ENCODE measurements at places on chromosomes 1 and 21.
A peak's percentile ranks its signal among the peaks of the same experiment; 100 is the strongest.

GRCh38 chr21:44529503-44530125 is 10.4 kb downstream of the KRTAP10-1 start:
- no peak for DNase-seq

DNA sequence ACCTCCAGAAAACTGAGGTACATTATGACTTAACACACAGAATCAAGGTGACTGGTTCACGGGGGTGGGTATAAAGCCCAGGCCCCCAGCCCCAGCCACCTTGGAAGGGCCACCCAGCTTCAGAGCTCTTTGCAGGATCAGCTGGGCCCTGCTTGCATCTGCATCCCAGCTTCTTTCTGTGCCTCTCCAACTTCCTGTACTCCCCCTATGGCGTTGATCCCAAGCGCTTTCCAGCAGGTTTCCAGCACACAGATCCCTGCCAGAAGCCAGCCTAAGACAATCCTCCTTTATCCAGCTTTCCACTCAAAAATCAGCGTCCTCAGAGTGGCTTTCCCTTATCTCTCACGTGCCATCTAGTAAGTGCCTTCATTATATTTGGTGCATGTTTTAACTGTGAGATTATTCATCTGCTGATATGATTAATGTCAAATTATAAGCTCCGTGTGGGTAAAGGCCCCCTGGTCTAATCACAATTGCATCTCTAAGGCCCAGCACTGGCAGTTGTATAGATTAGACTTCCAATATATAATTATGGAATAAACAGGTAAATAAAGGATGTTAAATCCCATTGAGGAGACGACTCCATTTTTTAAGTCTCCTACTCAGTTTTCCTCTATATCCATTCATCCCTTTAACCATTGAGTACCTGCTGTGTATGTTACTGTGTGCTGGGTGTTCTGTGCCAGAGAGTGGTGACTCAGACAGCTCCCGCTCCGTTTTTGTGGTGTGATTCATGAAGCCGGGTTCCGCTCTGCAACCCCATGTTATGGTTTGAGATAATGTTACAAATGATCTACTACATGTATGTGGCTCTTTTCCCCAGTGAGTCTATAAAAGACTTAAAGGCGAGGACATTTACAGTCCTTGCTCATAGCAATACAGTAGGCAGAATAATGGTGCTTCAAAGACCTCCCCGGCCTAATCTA is 387.6 kb downstream of the PCP4 start:
- DNase-seq: peak; percentile 77

GRCh38 chr1:45677751-45678245 is 8.5 kb downstream of the GPBP1L1 start:
- no peak for DNase-seq

GRCh38 chr1:200437556-200438203 is 27.8 kb upstream of the ZNF281 start:
- DNase-seq: no peak

GRCh38 chr1:87796471-87796901 is 467.8 kb downstream of the LMO4 start:
- DNase-seq: no peak

DNA sequence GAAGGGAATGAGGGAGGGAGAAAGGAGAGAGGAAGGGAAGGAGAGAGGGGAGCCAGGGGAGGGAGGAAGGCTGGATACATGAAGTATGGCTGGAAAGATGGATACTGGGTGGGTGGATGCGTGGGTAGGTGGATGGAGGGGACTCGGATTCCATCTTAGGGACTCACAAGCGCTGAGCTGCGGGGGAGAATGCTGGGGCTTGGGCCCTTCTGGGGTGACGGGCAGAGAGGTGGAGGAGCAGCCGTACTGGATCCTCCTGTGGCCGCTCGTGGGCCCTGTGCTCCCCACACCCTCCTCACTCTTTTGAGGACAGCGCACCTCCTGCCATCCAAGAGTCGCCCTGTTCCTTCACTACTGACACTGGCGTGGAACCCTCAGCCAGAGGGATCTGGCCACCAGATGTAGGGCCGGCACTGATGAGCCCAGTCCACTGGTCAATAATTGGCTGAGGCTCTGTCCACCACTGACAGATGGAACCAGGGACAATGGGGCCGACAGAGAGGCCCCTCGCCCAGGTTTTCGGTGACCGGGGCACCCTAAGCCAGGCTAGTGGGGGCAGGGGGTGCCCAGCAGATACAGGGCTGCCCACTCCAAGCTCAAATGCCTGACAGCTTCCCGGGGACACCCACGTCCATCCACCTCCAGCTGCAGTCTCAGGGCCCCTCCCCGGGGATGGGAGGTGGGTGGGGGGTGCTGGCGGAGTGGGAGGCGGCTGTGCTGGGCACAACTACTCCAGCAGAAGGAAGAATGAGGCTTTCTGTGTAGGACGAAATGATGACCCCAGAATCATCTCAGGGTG is 4.4 kb upstream of the ACTRT2 start:
- DNase-seq: no peak

GRCh38 chr1:225657462-225657989 is 4.6 kb upstream of the ENAH start:
- DNase-seq: peak; percentile 64

GRCh38 chr1:227607336-227607898 is 44.1 kb downstream of the ZNF678 start:
- DNase-seq: no peak

DNA sequence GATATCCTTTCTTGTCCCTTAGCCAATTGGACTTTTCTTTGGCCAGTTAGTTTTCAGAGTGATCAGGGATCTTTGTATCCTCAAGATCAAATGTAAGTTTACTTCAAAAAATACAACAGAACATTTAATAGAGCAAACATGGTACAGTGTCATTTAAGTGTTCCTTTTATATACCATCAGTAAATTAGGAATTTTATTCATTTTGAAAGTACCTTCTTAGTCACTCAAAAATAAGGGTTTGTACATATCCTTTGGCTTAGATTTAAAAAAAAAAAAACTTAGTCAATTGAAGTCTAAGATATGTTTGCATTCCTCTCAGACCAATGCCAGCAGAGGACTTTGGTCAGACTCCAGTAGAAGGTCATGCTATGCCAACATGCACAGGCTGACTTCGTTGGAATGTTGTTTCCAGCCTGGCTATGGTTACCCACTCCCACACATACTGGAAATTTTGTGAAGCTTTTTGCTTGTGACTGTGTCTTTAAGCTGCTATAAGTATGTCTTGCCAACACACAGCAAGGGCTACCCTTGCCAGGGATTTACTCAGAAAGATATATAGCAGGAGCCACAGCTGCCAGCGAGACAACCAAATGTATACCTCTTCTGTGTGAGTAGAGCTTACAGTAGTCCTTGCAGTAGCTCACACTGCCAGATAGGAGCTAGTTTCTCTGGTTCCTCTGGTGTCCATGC is 81.5 kb upstream of the LRIF1 start:
- DNase-seq: peak; percentile 1

- peak; percentile 89 for DNase-seq
These were observed 66.2 kb downstream of the FAAP20 start for GRCh38 chr1:2128189-2128901.

DNA sequence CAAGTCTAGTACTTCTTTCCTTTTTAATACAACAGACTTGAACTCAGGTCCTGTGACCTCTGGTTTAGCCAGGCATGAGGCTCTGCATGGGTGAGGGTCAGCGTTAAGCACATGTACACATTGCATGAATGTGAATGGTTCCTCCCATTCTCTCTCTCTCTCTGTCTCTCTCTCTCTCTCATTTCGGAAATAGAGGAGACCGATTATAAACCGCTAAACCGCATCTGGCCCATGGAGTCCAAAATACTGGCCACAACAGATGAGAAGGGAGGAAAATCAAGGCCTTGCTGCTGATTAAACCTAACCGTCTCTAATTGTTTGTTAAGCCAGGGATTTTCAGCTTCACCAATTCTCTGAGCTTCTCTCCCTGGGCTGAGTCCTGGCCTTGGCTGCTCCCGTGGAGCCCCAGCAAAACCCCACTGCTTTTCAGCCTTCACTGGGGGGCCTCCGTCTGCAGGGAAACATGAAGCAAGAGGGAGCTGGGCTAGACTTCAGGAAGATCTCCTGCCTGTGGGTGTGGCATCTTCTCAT is 6.6 kb downstream of the RSPO1 start:
- DNase-seq: no peak

Measured in astrocyte of the hippocampus (primary cell).